ENCODE measurements at places on chromosomes 3 and 15.

GRCh38 chr3:123783811-123784210 is 100.3 kb downstream of the MYLK start:
- DNase-seq: no peak

- no peak for DNase-seq
Observed at GRCh38 chr3:58383904-58384303, 49.7 kb downstream of the PDHB start.

DNA sequence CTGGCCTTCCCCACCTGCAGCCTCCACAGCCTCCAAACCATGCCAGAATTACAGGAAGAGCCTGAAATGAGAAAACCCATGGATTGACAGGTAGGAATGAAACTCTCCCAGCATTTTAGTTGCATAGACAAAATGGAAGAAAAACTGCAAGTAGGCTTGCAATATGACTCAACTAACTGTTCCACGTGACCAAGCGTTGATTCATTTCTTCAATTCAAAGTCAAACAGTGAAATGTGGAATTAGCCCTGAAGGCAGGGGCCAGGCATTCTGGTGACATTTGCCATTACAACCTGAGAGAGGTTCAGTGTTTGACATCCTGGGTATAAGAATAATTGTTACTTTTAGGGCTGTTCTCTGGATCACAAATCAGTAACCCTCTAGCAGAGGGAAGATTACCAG is 676.5 kb upstream of the CFAP20DC start:
- DNase-seq: peak; percentile 10

- no peak for DNase-seq
Observed at GRCh38 chr3:12445523-12446240, 38.6 kb upstream of the TSEN2 start.

DNA sequence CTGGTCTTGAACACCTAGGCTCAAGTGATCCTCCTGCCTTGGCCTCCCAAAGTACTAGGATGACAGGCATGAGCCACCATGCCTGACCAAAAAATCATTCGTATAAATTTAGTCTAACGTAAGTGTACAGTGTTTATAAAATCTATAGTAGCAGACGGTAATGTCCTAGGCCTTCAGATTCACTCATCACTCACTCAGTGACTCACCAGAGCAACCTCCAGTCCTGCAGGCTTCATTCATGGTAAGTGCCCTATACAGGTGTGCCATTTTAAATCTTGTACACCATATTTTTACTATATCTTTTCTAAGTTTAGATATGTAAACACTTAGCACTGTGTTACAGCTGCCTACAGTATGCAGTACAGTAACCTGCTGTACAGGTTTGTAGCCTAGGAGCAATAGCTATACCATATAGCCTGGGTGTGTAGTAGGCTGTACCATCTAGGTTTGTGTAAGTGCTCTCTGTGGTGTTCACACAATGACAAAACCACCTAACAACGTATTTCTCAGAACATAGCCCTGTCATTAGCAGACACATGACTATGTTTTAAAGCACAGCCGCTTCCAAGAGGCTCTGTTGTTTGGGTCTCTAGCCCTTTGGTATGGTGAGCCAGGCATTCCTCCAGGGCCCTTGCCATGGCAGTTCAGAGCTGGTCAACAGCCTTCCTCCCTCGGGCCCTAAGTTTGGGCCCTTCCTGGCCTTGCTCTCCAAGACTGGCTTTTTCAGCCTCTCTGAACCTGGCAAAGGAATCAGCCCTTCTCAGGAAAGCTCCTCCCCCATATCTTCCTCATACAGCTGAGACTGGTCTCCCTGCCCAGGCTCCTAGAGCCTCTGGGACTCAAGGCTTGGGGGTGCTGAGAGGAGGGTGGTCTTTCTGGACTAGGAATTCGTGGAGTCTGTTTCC is 1.9 kb upstream of the CCDC9B start:
- no peak for DNase-seq

GRCh38 chr3:39376959-39377634 is 6.1 kb upstream of the SLC25A38 start:
- no peak for DNase-seq

DNA sequence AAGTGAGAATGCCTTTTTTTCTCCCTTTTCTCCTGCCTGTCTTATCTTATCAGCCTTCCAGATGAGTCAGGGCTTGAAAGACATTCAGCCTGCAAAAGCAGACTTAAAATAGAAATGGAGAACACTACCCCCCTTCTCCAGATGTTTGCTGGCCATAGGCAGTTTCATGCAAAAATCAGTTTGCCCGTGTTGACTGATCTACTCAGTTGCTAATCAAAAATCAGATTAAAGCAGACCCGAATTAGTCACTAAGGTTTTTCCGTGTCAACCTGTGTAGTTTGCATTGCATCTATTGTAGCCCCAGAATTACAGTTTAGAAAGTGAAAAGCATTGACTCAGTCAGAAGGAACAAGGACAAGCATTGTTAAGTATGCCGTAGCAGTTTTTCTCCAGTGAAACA is 56.2 kb downstream of the IL5RA start:
- no peak for DNase-seq

- DNase-seq: no peak
Observed at GRCh38 chr15:61633951-61634350, 404.8 kb upstream of the RORA start.

- no peak for DNase-seq
Observed at GRCh38 chr3:52177701-52178042, 20.3 kb upstream of the ALAS1 start.

GRCh38 chr3:122893282-122893681 is 98.4 kb downstream of the SLC49A4 start:
- DNase-seq: no peak

- no peak for DNase-seq
Observed at GRCh38 chr3:26081806-26082205, 291.9 kb downstream of the OXSM start.

DNA sequence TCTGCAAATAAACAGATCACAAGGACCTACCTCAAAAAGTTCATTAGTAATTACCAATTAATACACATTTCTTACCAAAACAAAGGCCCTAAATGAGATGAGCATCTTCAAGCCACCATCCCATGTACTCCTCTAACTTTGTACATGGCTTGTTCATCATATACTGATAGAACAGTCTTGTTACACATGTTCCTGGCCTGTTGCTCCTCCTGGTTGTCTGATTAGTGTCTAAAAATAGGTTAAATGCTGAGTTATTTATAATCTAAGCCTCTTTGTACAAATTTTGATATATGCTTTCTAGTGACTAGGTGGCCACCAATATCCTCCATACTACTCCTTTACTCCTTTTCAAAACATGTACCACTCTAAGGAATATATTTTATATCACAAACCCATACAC is 25.0 kb downstream of the TBC1D5 start:
- no peak for DNase-seq

- DNase-seq: no peak
Observed at GRCh38 chr15:31554261-31554660, 227.6 kb downstream of the KLF13 start.

DNA sequence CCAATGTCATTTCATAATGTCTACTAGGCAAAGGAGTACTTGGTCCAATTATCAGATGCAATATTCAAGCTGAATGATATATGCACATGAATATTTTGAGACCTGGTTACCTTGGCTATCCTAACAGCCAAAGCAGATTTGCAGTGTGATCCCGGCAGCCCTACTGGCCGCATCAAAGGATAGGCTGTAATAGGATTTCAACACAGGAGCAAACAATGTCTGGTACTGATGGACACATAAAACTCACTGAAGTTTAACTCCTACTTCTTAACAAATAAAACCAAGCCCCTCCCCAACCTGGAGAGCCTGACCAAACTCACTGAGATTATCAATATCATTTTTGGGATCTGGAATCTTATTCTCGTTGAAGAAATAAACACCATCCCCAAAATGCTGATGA is 130.2 kb downstream of the FOXP1 start:
- no peak for DNase-seq

DNA sequence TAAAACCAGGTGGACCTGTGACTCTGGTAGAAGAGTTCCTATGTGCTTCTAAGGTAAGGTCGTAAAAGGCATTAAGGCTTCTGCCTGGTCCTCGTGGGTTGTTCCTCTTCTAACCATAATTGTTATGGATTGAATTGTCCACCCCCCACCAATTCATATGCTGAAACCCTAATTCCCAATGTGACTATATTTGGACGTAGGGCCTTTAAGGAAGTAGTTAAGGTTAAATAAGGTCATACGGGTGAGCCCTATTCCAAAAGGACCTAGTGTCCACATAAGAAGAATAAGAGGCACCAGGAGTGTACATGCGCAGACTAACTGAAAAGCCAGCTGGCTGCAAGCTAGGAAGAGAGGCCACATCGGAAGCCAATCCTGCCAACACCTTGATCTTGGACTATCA is 1.9 kb downstream of the ADPGK start:
- DNase-seq: no peak

GRCh38 chr3:12025584-12025983 is 21.4 kb downstream of the SYN2 start:
- DNase-seq: no peak

DNA sequence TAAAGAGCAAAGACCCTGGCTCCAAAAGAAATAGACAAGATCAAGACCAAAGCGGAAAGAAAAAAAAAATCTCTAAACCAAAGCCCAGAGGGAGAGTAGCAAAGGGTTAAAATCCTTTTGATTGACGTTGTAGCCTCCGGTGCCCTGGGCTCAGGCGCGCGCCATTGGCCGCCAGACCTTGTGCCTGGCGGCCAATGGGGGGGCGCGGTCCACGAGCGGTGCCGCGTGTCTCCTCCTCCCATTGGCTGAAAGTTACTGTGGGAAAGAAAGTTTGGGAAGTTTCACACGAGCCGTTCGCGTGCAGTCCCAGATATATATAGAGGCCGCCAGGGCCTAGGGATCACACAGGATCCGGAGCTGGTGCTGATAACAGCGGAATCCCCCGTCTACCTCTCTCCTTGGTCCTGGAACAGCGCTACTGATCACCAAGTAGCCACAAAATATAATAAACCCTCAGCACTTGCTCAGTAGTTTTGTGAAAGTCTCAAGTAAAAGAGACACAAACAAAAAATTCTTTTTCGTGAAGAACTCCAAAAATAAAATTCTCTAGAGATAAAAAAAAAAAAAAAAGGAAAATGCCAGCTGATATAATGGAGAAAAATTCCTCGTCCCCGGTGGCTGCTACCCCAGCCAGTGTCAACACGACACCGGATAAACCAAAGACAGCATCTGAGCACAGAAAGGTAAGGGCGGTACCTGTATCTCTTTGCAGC is at the start of gene HES1:
HES1 (plus strand) TSS at position 343 of the 713 bp plus-strand sequence; CDS start at position 576, 233 bp downstream.
- DNase-seq: peak; percentile 59

All from stimulated activated naive B cell treated with anti-CD40 and anti-IgM and Interleukin-4, amounts not matched to agents 10 μg/mL and 1 μg/mL and 100 μg/mL, for 72 hours (primary cell).